Upper lobe of right lung (tissue), 1 donor: ENCODE measurements at places on chromosomes 7 and 10. TPM values are rescaled to one million over a fixed set of nuclear protein-coding genes. Genes with fewer than 3 reads are reported as not detected.

- H3K4me3 ChIP-seq, result no peak overlapping the region
- no peaks in the 10 kb centered on the region for H3K4me1 ChIP-seq
- H3K27ac ChIP-seq, result no peak overlapping the region
- DNase-seq, result no peak
- H3K27me3 ChIP-seq, result no peaks in the 10 kb centered on the region
These were observed 30.8 kb downstream of the KPNA7 start for GRCh38 chr7:99177165-99177564.

DNA sequence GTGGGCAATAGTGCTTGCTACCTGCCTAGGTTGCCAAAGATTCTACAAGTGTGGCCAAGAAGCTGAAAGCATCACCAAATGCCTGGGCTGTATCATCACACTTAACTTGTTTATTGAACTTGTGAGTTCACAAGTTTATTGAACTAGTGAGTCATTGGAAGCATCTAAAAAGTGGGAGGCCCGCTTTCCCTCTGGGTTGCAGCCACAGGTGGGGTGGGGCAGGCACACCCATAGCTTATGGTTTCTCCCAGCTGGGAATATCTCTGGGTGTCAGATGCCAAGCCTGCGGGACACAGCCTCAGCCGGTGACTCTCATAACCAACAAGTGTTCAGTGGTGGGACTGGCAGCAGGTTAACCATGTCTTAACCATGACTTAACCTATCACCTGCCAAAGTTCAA lies 145.9 kb upstream of the FAM13C start:
- no peak overlapping the region for H3K4me3 ChIP-seq
- no peaks in the 10 kb centered on the region for H3K36me3 ChIP-seq
- no peaks in the 10 kb centered on the region for H3K27me3 ChIP-seq
- no peak overlapping the region for H3K27ac ChIP-seq
- no peaks in the 10 kb centered on the region for H3K4me1 ChIP-seq
- no peak for DNase-seq

DNA sequence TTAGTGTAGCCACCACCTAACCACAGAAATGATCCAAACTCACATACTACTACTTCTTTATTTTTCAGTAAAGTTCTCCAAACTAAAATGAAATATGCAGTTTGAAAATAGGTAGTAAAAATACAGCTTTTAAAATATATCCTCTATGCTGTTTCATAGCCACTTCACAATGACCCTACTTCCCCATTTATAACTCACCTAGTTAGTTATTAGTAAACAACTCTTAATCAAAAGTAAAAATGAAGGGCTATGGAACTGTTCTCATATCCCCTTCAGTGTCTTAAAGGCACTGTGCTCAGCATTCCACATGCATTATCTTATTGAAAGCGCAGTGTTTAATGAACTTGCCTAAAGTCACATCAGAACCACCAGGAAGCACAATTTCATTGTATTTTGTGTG lies 43.5 kb downstream of the KMT2C start:
- no peak overlapping the region for H3K4me3 ChIP-seq
- no peaks in the 10 kb centered on the region for H3K27me3 ChIP-seq
- no peak for DNase-seq

- H3K4me3 ChIP-seq, result no peak overlapping the region
- no peak for DNase-seq
These were observed 57.6 kb upstream of the TARP start for GRCh38 chr7:38330861-38331621.

GRCh38 chr7:3897430-3898372 lies 596.6 kb downstream of the SDK1 start:
- no peaks in the 10 kb centered on the region for H3K4me1 ChIP-seq
- H3K4me3 ChIP-seq, result no peak overlapping the region
- DNase-seq, result no peak
- H3K36me3 ChIP-seq, result no peaks in the 10 kb centered on the region
- H3K27me3 ChIP-seq, result no peaks in the 10 kb centered on the region

DNA sequence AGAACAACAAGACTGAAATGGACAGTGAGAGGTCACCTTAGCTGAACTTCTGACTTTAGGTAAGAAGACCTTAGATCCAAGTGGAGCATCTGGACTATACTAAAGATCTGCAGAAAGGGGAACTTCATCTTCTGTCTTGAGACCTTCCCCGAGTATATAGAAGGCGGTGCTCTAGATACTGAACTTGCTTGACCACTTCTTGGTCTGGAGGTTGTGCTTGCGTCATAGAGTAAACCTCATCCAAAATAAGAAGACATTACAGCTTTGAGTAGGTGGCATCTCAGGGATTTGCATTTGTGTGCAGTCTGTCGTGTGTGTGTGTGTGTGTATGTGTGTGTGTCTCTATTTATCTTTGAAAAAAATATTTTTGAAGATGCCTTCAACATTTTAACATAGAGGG lies 157.5 kb downstream of the CHN2 start:
- no peak overlapping the region for H3K27ac ChIP-seq
- H3K36me3 ChIP-seq, result no peaks in the 10 kb centered on the region
- no peaks in the 10 kb centered on the region for H3K4me1 ChIP-seq
- DNase-seq, result no peak

GRCh38 chr10:126336801-126337200 lies 51.5 kb downstream of the ADAM12 start:
- no peak overlapping the region for H3K27ac ChIP-seq
- no peaks in the 10 kb centered on the region for H3K36me3 ChIP-seq
- no peaks in the 10 kb centered on the region for H3K27me3 ChIP-seq
- H3K4me1 ChIP-seq, result no peaks in the 10 kb centered on the region
- no peak overlapping the region for H3K4me3 ChIP-seq

DNA sequence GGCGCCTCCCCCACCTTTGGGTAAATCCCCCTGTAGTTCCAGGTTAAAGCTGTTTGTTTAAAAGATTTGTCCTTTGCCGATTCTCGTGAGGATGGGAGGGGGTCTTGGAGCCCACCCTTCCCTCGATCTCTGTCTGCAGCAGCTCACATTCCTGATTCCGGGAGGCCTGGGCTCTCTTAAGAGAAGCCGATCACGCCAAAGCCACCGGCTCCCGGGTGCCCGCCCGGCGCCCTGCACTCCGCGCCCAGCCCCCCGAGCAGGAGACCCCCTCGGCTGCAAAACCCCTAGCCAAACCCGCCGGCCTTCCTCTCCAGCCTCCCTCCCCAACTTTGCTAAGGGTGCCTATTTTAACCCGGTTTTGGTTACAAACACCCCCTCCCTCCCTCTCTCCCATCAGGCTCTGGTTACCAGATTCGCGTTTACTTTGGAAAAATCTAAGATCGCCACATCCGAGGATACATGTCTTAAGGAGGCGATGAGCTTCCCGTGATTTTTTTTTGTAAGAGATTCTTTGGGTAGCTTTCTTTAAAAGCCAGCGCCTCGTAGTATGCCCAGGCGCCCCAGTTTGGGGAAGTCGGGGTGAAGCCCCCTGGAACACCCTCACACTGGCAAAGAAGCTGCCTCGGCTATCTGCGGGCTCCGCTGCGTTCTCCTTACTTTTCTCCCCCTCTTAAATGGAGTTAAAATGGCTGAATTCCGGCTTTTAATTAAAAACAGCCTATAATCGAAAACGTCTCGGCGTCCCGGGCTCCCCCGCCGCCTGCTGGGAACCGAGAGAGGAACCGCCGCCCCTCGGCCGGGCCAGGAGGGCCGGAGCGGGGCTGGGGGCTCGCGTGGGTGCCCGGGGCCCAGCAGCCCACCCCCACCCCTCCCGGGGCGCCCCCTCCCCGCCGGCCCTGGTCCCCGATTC lies 983 bp downstream of the TNRC18 start:
- H3K4me3 ChIP-seq, result peak overlapping the region; percentile 83
- peak overlapping the region; percentile 97 for H3K27ac ChIP-seq
- no peaks in the 10 kb centered on the region for H3K27me3 ChIP-seq
- H3K36me3 ChIP-seq, result no peaks in the 10 kb centered on the region
- peaks cover 20% of the 10 kb centered on the region for H3K4me1 ChIP-seq

DNA sequence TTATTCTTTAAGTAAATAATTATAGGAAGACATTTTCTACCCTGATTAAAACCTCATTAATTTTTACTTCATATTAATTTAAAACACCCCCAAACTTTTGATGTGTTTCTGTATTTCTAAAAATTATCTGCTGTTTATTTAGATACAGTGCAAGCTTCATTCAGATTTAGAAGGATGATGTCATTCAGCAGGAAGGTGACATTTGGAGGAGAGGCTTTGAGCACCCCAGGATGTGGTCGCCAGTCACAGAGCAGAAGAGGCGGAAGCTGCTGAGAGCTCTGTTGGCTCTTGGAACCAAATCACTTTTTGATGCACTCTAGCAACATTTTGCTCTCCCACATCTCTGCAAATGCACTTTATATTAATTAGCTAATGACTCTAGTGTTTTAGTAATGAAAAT lies 233.9 kb upstream of the CACNA2D1 start:
- H3K4me3 ChIP-seq, result no peak overlapping the region
- no peaks in the 10 kb centered on the region for H3K27me3 ChIP-seq
- no peaks in the 10 kb centered on the region for H3K36me3 ChIP-seq
- DNase-seq, result no peak

GRCh38 chr7:43589728-43590127 lies 6.8 kb downstream of the STK17A start:
- H3K27ac ChIP-seq, result no peak overlapping the region
- no peak for DNase-seq
- H3K4me3 ChIP-seq, result no peak overlapping the region
- H3K36me3 ChIP-seq, result no peaks in the 10 kb centered on the region
- peaks cover 11% of the 10 kb centered on the region for H3K4me1 ChIP-seq

- no peaks in the 10 kb centered on the region for H3K36me3 ChIP-seq
- H3K27me3 ChIP-seq, result no peaks in the 10 kb centered on the region
- no peak overlapping the region for H3K4me3 ChIP-seq
These were observed 108.7 kb downstream of the TYW1 start for GRCh38 chr7:67105377-67105776.

GRCh38 chr7:128352153-128352537 lies 8.4 kb upstream of the RBM28 start:
- H3K36me3 ChIP-seq, result no peaks in the 10 kb centered on the region
- H3K4me3 ChIP-seq, result no peak overlapping the region
- no peak overlapping the region for H3K27ac ChIP-seq
- peak; percentile 79 for DNase-seq
- H3K4me1 ChIP-seq, result peaks cover 5% of the 10 kb centered on the region

GRCh38 chr10:121043124-121043849 lies 192.1 kb downstream of the WDR11 start:
- no peak overlapping the region for H3K27ac ChIP-seq
- H3K36me3 ChIP-seq, result no peaks in the 10 kb centered on the region
- no peak for DNase-seq
- H3K4me1 ChIP-seq, result no peaks in the 10 kb centered on the region
- H3K4me3 ChIP-seq, result no peak overlapping the region

DNA sequence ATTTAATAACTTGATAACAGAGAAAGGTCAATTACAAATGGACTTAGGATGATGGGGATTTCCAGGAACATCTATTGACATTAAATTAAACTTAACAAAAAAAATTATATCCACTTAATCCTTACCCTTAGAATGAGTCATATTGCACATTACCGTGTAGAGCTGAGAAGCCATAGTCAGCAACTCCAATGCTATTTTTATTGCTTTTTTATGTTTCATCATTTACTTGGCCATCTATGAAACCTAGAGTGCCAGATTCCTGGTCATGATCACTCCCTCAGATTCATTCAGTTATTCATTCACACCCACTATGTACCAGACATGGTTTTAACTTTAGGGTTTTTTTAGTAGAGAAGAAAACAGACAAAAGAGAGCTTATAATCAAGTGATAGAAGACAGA lies 1180.4 kb downstream of the CNTNAP2 start:
- no peaks in the 10 kb centered on the region for H3K36me3 ChIP-seq
- H3K27me3 ChIP-seq, result no peaks in the 10 kb centered on the region
- no peaks in the 10 kb centered on the region for H3K4me1 ChIP-seq
- DNase-seq, result no peak

- no peaks in the 10 kb centered on the region for H3K4me1 ChIP-seq
- no peak overlapping the region for H3K4me3 ChIP-seq
- H3K36me3 ChIP-seq, result no peaks in the 10 kb centered on the region
- no peaks in the 10 kb centered on the region for H3K27me3 ChIP-seq
- DNase-seq, result no peak
These were observed 110.6 kb downstream of the PFKFB3 start for GRCh38 chr10:6313111-6313895.

DNA sequence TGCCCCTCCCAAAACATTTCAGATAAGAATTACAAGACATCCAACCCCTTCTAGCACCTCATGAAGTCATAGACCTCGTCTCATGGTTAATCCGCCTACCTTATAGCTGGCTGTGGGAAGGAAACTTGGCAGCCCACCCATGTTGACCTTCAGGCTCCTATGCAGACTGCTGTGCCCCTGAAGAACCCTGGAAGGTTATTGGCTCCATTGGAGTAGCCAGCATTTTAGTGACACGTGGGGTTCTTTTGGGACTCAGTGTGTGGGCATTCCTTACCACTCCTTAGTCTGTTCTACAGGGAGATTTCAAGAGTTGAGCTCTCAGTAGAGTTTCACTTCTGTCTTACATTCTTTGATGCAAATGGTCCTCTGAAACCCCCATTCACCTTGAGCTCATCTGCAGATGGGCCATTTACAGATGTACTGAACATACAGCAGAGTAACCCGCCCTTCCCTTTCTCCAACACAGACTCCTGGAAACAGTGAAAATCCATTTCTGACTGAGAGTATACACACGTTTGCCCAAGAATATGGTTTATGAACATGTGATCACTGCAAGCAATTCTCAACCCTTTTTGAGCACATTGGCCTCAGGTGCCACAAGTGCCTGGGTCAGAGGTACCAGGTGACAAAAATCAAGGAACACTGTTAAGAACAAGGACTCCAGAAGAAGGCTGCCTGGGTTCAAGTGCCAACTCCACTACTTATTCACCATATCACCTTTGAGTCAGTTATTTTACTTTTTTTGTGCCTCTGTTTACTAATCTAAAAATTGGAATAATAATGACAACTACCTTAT lies 54.0 kb upstream of the HECW1 start:
- H3K4me3 ChIP-seq, result no peak overlapping the region
- no peak overlapping the region for H3K27ac ChIP-seq
- no peak for DNase-seq
- no peaks in the 10 kb centered on the region for H3K27me3 ChIP-seq

DNA sequence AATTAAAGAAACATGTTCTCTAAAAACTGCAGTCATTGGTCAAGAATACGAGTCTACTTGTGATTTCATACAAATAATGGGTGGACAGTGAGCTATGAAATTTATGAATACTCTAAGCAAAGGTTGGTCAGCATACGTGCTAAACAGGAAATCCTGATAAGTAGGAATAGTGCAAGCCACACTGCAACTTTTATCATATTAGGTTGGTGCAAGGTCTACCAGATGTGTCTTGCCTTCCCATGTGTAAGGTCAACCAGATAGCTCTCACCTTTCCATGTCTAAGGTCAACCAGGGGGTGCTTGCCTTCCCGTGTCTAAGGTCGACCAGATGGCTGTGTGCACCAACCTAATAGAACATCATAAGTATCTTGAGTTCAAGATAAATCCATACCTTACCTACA lies 2.0 kb upstream of the ITGB1 start:
- DNase-seq, result no peak
- no peaks in the 10 kb centered on the region for H3K27me3 ChIP-seq
- peak overlapping the region; percentile 90 for H3K4me3 ChIP-seq
- peaks cover 50% of the 10 kb centered on the region for H3K4me1 ChIP-seq
- H3K27ac ChIP-seq, result no peak overlapping the region

- no peaks in the 10 kb centered on the region for H3K27me3 ChIP-seq
- no peak overlapping the region for H3K4me3 ChIP-seq
- no peak for DNase-seq
- no peaks in the 10 kb centered on the region for H3K36me3 ChIP-seq
These were observed 467.3 kb upstream of the MBL2 start for GRCh38 chr10:53239873-53240272.

POLR2J2 gene
- 14.1 TPM for total RNA-seq

LEP gene
- not detected for total RNA-seq

LRRN3 gene
- total RNA-seq, result 8.9 TPM

RALA gene
- 53.4 TPM for total RNA-seq

IL2RA gene
- total RNA-seq, result 4.3 TPM

STAG3 gene
- total RNA-seq, result 2.3 TPM

ADARB2 gene
- 1.2 TPM for total RNA-seq
